ENCODE measurements at places on chromosomes 2 and 18.

DNA sequence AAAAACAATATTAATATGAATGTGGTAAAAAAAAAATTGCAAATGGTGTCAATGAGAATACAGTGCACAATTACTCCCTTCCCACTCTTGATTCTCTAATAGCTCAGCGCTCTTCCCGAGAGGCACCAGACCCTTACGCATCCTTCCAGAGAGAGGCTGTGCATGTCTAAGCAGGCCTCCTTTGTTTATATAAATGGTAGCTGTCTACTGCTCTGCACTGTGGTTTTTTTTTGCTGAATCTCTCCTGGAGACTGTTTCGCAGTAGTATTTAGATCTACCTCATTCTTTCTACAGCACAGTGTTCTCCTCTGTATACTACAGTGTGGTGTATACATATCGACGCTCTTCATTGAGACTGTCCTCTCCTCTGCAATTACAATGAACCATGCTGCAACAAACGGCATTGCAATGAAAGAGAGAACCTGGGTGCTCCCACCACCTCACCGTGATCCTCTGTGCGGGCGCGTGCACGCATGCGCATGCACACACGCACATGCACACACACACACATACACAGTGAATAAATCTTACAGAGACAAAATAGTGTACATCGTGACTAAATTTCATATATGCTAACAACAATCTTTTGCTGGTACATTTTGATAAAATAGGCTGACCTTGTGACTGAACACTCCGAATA lies 19.4 kb downstream of the SEPTIN10 start:
- no peak for DNase-seq

DNA sequence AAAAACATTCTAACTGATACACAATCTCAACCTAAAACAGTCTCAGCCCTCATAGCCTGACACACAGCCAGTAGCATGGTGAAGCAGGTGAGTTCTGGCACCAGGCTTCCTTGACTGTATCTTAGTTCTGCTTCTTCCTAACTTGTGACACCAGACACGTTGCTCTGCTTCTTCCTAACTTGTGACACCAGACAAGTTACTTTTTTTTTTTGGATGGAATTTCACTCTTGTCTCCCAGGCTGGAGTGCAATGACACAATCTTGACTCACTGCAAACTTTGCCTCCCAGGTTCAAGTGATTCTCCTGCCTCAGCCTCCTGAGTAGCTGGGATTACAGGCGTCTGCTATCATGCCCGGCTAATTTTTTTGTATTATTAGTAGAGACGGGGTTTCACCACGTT lies 6.7 kb upstream of the ATG16L1 start:
- no peak for DNase-seq

DNA sequence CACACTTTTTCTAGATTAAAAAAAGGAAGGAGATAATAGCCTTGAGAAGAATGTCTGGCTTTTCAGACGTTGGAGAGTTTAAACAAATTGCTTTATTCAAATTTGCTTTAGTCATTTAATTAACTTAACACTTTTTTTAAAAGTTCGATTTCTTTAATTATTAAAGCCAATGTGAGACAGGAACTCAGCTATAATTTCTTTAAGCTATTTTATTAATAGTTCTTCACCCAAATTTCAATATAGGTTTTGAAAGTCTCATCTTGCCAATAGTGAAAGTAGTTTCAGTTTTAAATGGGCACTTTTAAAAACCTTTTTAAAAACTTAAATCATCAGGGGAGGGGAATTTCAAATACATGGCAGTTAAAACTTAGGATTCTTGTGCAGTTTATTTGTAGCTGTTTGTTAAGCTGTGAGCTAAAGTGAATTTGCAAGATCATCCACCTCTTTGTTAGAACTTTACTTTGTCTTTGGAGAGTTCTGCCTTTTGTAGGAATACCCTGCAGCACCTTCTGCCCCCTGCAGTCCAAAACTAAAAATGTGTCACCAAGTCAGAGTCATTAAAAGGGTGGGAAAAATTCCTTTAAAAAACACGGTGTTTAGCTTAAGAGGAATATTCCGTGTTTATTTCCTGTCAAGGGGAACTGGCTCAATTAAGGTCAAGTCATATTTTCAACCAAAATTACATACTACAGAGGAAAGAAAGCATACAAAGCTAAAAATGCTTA lies 4.6 kb downstream of the TGIF1 start:
- no peak for DNase-seq

DNA sequence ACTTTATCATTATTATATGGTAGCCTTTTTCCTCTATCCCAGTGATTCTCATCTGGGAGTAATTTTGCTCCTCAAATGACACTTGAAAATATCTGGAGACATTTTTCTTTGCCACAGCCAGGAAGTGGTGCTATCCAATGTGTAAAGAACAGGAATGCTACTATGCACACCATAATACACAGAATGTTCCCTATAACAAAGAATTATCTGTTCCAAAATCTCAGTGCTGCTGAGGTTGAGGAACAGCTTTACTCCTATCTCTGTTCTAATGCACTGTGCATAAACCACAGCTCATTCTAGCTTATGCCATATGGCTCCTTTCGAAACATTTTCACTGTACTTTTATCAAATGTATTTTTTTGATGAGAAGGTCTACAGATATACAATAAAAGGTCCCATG lies 1231.2 kb upstream of the CELF4 start:
- no peak for DNase-seq

- no peak for DNase-seq
Observed at GRCh38 chr2:1793868-1794445, 49.6 kb upstream of the PXDN start.

- no peak for DNase-seq
Observed at GRCh38 chr2:63789338-63790020, 52.2 kb upstream of the UGP2 start.

DNA sequence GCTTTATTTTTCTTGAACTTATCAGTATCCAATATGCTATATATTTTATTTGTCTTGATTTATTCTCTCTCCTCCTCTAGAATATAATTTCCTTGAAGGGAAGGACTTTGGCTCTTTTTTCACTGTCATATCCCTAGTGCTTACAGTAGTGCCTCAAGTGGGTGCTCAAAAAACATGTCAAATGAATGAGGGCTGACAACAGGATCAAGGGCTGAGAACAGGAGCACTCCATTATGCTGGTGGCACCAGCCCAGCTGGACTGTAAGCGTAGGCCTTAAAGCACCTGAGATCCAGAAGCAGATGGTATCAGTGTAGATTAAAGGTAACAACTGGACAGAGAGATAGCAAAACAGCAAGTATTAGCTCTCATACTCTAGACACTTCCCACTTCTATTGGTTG lies 46.3 kb downstream of the PMS1 start:
- no peak for DNase-seq

DNA sequence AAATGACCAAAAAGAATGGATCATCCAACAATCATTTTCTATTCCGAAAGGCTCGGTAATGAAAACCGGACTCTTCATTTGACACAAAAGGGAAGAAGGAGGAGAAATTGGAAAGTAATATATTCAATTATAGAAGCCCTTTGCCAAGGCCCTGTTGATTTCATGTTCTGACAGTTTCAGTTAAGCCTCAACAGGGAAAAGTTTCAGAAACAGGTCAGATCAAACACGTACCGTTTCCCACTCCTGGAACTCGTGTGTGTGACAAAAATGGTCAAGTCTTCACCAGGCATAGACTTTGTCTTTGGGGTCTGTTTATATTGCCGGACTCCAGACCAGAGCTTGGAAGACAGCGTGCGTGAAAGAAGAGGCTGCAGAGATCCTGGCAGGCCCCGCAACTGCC lies 101.3 kb upstream of the BCL2L11 start:
- no peak for DNase-seq

GRCh38 chr2:206202446-206202845 lies 42.8 kb downstream of the EEF1B2 start:
- no peak for DNase-seq

DNA sequence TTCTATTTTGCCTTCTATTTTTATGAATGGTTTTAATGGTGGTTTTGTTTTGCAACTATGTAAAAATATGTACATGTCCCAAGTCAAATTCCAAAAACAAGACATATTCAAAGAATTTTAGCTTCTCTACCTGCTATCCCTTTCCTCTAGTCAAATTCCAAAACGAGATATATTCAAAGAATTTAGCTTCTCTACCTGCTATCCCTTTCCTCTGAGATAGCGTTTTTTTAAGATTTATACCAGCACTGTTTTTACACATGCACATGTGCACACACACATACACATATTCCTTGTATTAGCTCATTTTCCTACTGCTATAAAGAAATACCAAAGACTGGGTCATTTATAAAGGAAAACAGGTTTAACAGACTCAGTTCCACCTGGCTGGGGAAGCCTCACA lies 199.1 kb upstream of the ARL4C start:
- no peak for DNase-seq

GRCh38 chr2:98487806-98488189 lies 43.1 kb downstream of the INPP4A start:
- DNase-seq: no peak

DNA sequence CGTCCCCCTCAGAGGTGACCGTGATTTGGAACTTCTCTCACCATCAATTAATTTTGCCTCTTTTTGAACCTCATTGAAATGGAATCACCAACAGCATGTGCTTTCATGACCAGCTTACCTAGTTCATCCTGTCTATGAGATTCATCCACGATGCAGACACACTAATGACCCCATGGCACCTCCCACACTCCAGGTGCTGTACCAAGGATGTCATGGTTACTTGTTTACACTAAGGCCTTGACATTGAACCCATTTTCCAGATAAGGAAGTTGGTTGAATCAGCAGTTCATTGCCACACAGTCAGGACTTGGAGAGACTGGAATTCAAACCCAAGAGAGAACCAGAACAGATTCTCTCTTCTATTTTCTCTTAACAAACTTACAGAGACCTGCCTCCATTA lies 139.0 kb downstream of the ZFP36L2 start:
- no peak for DNase-seq

GRCh38 chr2:42369532-42370229 lies 8.7 kb upstream of the COX7A2L start:
- no peak for DNase-seq

DNA sequence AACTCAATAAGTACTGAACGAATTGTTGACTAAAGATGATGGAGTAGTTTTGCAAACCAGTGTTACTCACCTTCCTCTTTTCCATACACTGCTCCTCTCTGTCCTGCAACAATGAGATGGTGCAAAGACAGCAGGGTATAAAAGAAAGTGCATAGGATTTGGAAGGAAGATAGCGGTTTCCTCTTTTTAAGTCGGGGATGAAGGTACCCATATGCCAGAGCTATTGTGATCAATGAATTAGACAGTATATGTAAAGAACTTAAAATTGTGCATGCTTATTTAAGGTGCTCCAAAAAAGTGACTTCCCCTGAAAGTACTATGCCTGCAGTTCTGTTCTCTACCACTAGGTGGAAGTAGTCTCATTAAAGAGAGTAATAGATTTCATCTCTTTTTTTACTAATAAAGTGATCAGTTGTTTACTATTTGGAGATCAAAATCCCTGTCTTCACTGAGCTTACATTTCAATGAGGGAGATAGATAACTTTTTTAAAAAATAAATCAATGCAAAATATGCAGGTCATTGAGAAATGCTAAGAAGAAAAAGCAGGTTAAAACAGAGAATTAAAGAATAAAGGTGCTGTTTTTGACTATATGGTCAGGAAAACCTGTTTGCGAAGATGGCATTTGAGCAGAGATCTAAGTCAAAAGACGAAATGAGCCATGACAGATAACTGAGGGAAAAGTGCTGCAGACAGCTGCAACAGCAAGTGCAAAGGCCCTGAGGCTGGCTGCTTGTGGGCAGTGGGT lies 339.7 kb upstream of the SLC14A2 start:
- DNase-seq: no peak

Data from GM06990 (cell line).